ENCODE measurements at places on chromosomes 6 and 20.

DNA sequence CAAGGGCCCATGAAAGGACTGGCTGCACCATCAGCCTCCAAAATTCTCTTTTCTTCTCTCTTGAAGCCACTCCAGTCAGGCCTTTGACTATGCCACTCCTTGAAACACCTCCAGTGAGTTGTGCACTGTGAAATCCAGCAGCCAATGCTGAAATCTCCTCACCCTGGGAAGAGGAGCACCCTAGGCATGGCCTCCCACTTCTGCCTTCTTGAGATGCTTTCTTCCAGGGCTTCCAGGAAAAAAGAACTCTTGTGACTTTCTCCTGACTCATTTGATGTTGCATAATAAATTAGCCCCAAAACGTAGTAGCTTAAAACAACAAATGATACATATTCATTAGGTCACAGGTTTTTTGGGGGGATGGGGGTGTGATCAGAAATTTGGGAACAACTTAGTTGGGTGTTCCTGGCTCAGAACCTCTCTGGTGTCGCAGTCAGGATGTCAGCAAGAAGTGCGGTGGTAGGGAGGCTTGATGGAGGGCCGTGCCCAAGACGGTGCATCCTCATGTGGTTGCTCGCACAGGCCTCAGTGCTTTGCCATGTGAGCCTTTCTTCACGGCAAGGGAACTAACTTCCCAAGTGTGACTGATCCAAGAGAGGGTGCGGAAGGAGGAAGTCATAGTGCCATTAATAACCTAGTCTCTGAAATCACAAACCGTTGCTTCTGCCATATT is 12.1 kb downstream of the NCR2 start:
- DNase-seq: no peak

DNA sequence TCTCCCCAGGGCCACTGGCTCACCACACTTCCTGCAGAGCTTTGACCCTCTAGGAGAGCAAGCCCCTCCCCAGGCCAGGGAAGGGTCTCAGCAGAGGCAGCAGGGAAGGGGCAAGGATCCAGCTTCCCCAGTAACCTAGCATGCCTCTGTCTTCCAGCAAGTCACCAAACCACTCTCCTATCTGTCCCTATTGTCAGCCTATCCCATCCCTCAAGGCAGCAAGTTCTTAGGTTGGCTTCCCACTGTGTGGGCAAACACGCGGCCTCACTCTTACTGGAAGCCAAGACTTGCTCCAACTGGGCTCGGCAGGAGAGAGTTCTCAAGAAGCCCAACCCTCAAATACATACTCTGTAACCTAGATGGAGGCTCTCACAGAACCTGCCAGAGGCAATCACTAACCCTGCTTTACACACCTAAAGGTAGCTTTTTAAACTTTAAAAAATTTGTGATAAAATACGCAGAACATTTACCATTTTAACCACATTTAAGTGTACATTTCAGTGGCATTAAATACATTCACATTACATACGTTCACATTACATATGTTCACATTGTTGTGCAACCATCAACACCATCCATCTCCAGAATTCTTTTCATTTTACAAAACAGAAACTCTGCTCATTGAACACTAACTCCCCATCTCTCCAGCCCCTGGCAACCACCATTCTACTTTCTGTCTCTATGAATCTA is 58.5 kb downstream of the MRPL14 start:
- no peak for DNase-seq

- no peak for DNase-seq
These were observed 140.0 kb downstream of the ARID1B start for GRCh38 chr6:156917213-156917612.

DNA sequence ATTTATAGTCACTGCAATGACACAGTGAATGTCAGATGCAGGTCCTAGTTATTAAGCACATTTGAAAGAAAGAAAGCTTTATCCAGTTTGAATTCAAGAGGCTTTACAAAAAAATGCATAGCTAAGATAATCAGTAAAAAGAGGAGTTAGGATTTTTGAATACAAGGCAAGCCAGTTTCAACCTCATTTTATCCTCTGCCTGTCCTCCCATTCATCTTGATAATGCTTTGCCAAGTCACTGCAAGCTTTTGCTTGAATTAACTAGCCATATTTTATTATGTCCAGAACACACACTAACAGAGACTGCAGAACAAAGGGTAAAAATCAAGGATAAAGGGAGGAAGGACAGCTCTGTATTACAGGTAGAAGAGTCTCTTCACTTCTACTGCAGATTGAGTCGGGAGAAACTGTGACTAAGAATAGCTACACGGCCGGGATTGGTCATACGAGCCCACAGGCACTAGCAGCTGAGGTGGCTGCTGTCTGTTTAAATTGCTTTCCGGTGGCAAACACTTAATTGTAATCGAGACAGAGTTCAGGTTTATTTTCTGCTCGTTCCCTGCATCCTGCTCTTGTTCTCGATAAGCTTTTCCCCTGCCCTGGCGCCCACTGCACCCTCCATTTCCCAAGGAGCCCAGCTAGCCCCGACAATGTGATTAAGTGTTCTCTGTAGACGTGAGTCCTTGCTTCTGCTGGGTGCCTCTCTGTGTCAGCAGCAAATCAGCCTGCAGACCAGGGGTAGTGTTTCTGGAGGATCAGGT is 30.5 kb upstream of the AKAP12 start:
- DNase-seq: no peak

DNA sequence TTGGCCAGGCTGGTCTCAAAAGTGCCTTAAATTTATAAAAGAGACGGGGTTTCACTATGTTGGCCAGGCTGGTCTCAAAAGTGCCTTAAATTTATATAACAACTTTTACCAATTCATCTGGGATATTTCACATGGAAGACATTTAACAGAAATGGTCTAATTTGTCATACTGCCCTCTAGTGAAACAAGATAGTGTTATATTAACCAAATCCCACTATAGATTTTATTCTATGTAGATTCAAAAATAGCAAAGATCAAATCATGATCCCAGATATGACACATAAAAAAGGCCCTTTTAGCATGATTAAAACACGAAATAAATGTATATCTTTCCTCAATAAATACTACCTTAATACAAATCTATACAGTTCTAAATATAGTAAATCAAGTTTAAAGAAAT is 102.8 kb upstream of the TFAP2D start:
- DNase-seq: no peak

DNA sequence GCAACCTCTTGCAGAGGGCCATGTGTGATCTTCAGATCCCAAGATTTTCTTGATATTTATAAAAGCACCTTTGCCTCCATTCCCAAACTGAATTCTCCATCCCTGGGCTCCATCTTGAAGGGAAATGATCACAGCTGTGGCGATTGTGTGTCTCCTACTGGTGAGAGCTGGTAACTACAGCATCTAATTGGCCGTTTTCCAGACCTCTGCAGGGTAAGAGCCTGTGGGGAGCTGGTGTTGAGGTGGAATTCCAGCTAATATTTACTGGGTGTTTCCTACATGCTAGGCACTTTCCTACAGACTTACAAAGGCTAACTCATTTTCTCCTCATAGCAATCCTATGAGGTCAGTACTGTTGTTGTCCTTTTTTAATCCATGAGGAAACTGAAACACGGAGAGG is 59.2 kb upstream of the FNDC1 start:
- no peak for DNase-seq

GRCh38 chr6:153001767-153002612 is 519 bp downstream of the MTRF1L start:
- DNase-seq: peak; percentile 26

DNA sequence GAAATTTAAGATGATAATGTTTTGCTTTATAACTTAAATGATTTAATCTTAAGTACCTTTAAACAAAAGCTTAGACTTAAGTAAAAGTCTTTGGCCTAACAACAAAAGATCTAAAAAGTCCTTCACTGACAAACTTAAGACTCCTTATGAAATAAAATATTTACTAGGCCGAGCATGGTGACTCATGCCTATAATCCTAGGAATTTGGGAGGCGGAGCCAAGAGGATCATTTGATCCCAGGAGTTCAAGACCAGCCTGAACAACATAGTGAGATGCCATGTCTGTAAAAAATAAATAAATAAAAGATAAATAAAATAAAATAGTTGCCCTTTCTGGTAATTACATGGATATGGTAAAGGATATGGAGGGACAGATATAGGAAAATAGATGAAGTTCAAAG is 12.4 kb downstream of the KATNA1 start:
- no peak for DNase-seq

- no peak for DNase-seq
These were observed 691.5 kb upstream of the POU3F2 start for GRCh38 chr6:98142839-98143238.

- DNase-seq: no peak
These were observed 156.2 kb downstream of the BCAS1 start for GRCh38 chr20:53914091-53914780.

DNA sequence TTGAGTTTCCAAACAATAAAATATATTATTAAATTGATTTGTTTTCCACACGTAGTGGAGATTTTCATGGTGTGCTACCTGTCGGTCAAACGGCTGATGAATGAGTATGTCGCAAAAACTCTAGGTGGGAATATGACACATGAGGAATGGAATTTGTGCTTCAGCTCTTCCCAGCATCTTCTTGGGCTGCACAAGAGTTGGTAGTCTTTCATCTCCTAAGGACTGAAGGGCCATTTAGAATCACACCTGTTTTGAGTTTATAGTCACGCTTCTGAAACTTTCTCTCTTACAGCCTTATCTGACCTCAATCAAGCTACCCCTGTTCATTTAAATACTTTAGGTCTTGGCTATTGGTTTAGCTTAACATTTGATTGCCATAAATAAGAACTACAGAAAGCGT is 157.7 kb upstream of the AKAP12 start:
- no peak for DNase-seq

DNA sequence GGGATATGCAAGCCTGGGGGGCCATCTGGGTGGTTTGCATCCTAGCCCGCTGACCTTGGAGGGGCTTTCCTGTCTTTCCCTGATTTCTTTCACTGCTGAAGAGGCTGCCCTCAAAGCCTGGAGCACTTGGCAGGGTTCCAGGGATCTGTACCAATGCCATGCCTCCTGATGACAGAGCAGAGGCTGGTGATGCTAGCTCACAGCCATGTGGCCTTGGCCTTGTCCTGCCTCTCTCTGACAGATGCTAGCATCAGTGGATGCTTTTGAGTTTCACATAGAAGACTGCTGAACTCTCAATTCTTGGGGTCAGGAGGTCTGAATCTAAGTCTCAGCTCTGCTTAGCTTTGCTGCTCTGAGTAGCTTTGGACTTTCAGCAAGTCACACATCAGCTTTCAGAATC is 21.9 kb upstream of the RREB1 start:
- no peak for DNase-seq

DNA sequence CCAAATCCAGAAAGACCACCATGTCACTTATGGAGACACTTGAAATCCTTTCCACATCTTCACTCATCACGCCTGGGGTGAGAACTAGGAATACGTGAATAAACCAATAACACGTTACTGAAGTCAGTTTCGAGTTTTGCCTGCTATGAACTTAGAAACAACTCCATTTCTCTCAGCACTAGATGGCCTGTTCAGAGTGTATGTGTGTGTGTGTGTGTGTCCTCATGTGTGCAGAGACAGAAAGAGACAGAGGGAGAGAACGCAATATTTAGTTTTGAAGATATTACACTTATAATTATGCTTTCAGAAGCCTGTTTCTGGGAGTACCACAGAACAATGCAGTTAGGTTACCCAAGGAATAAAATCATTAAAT is 81.2 kb upstream of the CCN6 start:
- DNase-seq: no peak

- peak; percentile 57 for DNase-seq
These were observed 2.2 kb downstream of the BRD2 start for GRCh38 chr6:32970413-32971241.

DNA sequence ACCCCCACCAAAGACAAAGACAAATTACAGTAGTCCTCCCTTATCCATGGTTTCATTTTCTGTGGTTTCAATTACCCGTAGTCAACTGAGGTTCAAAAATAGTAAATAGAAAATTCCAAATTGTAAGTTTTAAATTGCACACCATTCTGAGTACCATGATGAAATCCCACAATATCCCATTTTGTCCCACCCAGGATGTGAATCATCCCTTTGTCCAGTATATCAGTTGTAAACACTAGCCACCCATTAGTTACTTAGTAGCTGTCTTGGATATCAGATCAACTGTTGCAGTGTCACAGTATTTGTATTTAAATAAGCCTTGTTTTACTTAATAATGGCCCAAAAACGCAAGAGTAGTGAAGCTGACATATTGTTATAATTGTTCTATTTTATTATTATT is 364.0 kb upstream of the ARID1B start:
- DNase-seq: no peak

DNA sequence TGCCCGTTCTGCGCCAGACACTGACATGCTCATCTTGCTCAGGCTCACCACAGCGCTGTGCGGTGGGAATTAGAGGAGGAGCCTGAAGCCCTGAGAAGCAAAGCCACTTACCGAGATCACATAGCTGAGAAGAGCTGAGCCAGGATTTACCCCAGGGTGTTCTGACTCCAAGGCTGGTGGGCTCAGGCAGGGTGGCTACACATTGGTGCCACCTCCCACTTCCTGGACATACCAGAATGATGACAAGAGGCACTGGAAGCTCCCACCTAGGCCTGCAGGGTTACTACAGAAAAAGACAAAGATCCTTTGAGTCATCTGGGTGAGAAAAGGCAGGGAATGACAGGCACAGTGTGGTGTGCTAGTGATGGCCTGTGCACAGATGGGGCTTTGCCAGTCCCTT is 24.4 kb upstream of the FKBP1A start:
- DNase-seq: no peak

DNA sequence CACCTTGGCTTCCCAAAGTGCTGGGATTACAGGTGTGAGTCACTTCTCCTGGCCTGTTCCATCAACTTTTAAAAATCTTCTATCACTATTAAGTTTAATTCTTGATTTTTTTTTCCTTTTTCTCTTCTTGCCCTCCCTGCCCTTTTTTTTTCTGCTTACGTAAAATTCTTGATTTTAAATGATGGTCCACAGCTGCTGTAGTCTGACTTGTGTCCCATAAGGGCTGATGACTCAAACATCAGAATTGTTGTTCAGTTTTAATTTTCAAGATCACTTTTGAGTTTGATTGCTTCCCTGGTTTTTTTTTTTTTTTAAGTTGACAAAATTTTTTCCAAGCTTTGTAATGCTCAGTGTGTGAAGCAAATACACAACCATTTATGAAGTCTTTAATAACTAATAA is 61.9 kb downstream of the CBFA2T2 start:
- DNase-seq: no peak

DNA sequence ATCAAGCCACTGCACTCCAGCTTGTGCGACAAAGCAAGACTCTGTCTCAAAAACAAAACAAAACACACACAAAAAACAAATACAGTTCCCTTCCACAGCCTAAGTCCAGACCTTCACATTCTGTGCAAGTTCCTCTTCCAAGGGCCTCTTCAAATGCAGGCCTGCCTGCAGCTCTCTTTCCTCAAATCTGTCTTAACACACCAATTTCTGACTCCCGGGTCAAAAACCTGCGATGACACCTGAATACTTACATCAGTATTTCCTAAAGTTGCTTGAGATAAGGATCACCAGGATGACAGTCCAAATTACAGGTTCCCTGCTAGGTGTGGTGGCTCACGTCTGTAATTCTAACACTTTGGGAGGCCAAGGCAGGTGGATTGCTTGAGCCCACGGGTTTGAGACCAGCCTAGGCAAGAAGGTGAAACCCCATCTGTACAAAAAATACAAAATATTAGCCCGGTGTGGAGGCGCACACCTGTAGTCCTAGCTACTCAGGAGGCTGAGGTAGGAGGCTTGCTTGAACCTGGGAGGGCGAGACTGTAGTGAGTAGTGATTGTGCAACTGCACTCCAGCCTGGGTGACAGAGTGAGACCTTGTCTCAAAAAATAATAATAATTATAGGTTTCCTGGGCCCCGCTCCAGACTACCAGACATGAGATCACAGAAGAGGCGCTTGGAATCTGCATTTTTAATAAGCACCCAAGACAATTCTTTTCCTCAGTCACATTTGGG is 8.8 kb upstream of the PARD6B start:
- no peak for DNase-seq

GRCh38 chr6:162364488-162364887 is 363.1 kb downstream of the PRKN start:
- DNase-seq: no peak

All from T-helper 2 cell (primary cell).